ENCODE measurements at places on chromosomes 6 and 20. TPM values are rescaled to one million over a fixed set of nuclear protein-coding genes. Genes with fewer than 3 reads are reported as not detected.

GRCh38 chr6:145428706-145429105 lies 306.6 kb downstream of the EPM2A start:
- DNase-seq: no peak

The SSTR4 gene
- total RNA-seq: not detected

The FAXC gene
- total RNA-seq: not detected

The SIM1 gene
- not detected for total RNA-seq

The ZSCAN23 gene
- total RNA-seq: 2.4 TPM

- no peak for DNase-seq
Measured at GRCh38 chr20:46167080-46167479, 49.0 kb downstream of the CD40 start.

DNA sequence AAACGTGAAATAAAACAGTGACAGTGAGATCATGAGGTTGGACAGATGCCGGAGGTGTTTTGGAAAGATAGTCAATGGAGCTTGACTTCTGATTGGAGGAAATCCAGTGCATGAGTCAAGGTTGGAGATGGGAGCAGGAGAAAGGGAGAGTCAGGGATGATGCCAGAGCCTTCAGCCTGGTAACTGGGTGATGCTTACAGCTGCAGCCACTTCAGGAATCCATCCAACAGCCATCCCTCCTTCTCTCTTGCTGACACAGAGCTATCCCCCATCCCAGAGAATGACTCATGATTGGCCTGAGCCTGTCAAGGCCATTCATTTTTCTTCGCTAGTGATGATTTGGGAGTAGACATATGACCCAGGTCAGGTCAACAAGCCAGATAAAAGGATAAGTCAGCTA lies 112.8 kb downstream of the SAMD5 start:
- DNase-seq: no peak

DNA sequence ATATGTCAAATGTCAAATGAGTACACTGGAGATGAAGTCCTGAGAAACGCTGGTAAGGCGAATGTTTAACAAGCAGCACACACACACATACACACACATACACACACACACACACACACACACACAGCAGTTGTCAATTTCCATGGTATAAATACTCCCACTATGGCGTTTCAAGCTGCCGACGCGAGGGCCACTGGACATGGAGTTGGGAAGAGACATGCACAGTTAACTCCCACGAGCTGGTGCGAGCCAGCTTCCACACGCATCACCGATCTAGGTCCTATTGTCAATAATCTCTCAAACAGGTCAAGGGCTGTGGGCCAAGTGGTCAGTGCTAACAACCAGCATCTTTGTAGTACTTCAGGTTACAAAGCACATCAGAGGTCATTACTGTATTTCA lies 58.9 kb downstream of the TRERF1 start:
- DNase-seq: no peak

The ADGRF5 gene
- total RNA-seq: not detected

GRCh38 chr6:89368999-89369398 lies 16.5 kb upstream of the UBE2J1 start:
- DNase-seq: no peak

- DNase-seq: no peak
Measured at GRCh38 chr6:124913056-124913455, 49.2 kb upstream of the RNF217 start.

The UNC93A gene
- not detected for total RNA-seq

GRCh38 chr6:90676516-90677300 lies 89.8 kb upstream of the MAP3K7 start:
- no peak for DNase-seq

GRCh38 chr20:7692478-7692877 lies 247.8 kb downstream of the HAO1 start:
- DNase-seq: no peak

The TREM2 gene
- not detected for total RNA-seq

DNA sequence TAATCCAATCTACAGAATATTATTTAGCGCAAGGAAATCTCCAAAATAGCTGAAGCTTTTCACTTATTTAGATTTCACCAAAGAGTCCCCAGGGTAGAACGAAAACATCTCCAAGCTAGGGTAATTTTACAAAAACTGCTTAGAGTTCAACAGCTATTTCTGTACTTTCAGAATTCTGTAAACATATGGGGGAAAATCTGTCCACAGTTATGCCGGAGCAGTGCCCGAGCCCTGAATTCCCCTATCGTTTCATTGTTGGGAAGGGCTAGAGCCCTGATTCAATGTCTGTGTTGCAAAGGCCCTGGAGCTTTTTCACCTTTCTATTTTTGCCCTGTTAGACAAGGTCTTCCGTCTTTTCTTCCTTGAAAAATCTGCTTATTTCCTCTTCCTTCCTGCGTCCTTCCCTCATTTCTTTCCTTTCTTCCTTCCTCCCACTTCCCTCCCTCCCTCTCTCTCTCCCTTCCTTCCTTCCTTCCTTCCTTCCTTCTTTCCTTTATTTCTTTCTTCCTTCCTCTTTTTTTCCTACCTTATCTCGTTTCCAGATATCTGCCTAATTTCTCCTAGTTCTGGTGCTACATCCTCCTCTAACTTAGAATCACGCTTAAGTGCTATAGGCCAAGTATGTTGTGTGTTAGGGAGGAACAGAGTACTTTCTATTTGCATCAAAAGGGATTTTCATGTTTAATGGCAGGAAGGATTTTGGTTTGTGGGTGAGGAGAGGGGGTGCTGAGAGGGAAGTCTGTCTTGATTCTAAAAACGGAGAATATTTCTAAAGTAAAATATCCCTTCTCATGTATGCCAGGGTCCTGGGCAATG lies 122.5 kb upstream of the BMP2 start:
- no peak for DNase-seq

DNA sequence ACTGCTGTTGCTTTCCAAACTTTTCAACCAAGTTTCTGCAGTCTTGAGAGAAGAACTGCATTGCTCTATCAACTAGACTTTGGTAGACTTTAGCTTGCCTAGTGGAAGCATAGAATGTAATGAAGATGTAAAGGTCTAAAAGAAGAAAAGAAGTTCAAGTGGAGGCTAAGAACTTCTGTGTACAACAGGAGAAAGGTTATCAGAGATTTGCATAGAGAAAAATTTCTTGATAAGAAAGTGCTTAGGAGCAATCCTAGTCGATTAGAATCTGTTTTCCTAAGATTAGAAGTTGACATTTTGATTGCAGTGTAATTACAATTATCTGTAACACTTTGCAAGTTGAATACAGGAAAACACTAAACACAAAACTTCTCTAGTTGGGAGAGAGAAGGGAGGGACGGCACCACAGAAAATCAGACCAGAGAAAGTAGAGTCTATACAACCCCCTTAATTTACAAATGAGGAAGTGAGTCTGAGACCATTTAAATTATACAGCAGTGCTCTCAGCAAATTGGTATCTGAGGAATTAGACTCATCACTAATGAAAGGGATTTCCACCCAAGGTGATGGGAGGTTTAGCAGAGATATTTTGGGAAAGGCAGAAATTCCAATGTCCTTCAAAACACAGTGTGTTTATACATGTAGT lies 194.3 kb upstream of the MARCKS start:
- DNase-seq: no peak

The SPDEF gene
- not detected for total RNA-seq

GRCh38 chr20:35370751-35371150 lies 41.0 kb downstream of the UQCC1 start:
- DNase-seq: no peak

- DNase-seq: no peak
Measured at GRCh38 chr20:288956-289692, 1.4 kb downstream of the C20orf96 start.

GRCh38 chr6:1208876-1209275 lies 103.0 kb upstream of the FOXQ1 start:
- no peak for DNase-seq

DNA sequence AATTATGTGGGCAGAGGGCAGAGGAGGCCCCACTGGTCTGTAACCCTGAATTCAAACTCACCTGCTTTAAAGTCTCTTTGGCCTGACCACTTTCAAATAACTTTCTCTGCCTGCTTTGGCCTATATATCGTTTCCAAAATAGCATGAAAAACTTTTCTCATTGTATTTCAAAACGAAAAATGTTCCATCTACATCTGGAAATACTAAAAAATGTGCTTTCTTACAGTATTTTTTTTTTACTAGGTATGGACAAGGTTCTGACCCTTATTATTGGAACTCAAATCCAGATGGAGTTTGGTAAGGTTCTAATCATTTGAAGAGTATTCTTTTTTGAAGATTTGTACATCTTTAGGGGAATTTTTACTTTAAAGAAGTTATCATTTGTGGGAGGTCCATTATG lies 241.9 kb downstream of the PAX1 start:
- no peak for DNase-seq

DNA sequence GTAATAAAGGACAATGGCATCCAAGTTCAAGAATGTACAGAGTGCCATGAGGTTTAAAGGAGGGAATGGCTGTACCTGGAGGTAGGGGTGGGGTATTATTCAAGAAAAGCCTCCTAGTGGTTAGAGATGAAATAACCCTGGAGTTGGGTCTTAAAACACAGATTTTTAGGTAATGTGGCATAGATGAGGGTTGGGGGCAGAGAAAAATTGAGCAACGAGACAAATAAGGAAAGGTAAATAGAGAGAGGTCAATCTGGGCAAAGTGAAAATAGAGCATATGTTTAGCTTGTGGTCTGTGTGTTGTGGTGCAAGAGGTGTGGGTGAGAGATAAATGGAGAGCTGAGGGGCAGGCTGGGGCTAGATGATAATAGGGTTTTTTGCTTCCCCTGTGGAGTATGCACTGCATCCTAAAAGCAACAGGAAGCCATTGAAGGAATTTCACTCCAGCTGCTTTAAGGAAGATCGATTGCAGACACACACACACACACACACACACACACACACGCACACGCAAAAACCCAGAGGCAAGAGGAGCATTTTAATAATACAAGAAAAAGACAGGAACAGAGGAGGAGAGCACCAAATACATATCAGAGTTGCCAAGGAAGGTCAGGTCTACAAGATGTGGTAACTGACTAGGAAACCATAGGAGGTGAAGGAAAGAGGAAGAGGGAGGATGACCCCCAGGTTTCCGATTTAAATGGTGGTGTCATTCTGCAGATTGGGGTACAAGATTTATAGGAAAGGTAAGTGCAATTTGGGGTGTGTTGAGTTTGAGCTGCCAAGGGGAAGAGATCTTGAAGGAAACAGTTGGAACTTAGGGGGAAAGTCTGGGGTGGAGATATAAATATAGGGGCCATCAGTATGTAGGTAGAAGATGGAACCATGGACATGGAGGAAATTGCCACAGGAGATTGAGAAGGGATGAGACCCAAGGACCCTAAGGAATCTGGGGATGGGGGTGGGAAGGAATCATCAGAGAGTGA lies 31.3 kb upstream of the ADGRF1 start:
- no peak for DNase-seq

GRCh38 chr20:18678549-18679419 lies 90.9 kb downstream of the DTD1 start:
- DNase-seq: no peak

The WFDC2 gene
- 1.2 TPM for total RNA-seq

The GTSF1L gene
- not detected for total RNA-seq

The PSMB8 gene
- total RNA-seq: 353 TPM

GRCh38 chr6:22952097-22952496 lies 382.7 kb downstream of the HDGFL1 start:
- DNase-seq: no peak

GRCh38 chr6:80639181-80639629 lies 532.7 kb downstream of the BCKDHB start:
- no peak for DNase-seq

The ENPP5 gene
- 0.21 TPM for total RNA-seq

DNA sequence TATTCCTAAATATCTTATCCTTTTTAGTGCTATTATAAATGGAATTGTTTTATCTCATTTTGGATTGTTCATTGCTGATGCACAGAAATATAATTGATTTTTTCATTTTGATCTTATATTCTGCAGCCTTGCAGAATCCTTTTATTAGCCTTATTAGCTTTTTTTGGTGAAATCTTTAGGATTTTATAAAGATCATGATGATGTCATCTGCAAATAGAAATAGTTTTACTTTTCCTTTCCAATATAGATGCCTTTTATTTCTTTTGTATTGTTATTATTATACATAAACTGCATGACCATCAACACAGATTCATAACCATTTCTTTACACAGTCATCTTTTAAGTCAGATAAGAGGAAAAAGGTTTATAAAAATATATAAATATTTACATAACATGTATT lies 16.9 kb upstream of the PSMF1 start:
- no peak for DNase-seq

- no peak for DNase-seq
Measured at GRCh38 chr6:151679941-151680340, 127.5 kb upstream of the ESR1 start.

The IYD gene
- total RNA-seq: not detected

DNA sequence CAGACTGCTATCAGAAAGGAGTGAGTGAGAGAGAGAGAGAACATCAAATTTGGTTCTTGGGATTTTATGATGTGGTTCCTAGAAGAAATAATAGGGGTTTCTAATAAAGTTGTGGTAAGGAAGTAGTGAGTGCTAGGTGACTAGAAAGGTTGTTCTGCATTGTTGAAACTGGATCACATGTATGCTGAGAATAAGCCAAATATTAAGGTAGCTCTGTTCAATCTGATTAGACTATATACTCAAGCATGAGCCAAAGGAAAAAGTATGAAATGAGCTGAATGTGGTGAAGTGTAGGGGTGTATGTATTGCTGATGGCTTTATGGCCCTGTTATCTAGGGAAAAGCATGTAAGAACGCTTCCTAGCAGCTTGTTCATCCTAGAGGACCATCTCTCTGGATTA lies 63.0 kb upstream of the IMPG1 start:
- DNase-seq: no peak

- DNase-seq: no peak
Measured at GRCh38 chr6:147782302-147782701, 273.8 kb downstream of the SAMD5 start.

The VWA7 gene
- 2.6 TPM for total RNA-seq

- DNase-seq: no peak
Measured at GRCh38 chr6:109036574-109037294, 57.9 kb downstream of the SESN1 start.

DNA sequence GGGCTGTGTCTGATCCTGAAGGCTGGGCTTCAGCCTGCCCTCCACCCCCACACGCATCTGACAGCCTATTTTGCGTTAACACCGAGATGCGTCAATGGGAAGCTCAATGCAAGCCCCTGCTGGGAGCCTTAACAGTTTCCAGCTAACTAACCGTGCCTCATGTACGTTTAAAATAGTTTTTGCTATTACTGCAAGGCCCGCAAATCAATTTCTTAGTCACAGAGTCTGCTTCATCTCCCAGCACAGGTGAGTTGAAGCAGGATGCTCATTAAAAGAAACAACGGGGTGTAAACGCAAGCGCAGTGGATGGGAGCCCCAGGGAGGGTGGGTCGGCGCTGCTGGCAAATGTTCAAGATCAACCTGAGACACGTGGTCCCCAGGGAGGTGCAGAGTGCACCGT lies 142.8 kb upstream of the PHACTR3 start:
- no peak for DNase-seq

The PKIB gene
- 1.1 TPM for total RNA-seq

- no peak for DNase-seq
Measured at GRCh38 chr20:32069711-32070110, 17.7 kb downstream of the HCK start.

DNA sequence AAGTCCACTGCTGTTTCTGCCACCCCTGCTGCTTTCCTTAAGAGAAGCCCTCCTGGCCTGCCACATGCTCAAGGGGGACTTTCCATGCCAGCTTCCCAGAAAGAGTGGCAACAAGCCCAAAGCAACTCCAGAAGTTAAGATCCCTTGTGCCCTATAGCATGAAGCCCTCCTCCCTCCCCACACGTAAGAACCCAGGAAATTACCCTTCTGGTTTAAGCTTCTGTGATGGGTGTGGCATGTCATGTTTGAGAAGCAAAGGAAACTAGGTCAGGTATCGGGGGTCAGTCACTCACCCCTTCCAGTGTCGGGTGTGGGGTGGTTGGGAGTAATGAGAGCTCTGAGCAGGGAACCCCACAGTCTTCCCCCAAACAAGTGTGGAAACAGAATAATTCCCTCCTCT lies 196.1 kb downstream of the LRFN2 start:
- DNase-seq: no peak

All from activated naive CD4-positive, alpha-beta T cell treated with anti-CD3 and anti-CD28 coated beads, Interleukin-2, amount 50 U/mL, for 72 hours (primary cell).